ENCODE measurements at places on chromosomes 11 and 22. TPM values are rescaled to one million over a fixed set of nuclear protein-coding genes. Genes with fewer than 3 reads are reported as not detected.

Gene ARHGAP32
- total RNA-seq, result 11.7 TPM

Gene UBQLNL
- 0.23 TPM for total RNA-seq

Gene RAB39A
- not detected for total RNA-seq

Gene ACRV1
- not detected for total RNA-seq

Gene SLC17A6
- total RNA-seq, result not detected

Gene HBB
- not detected for total RNA-seq

Gene UCP3
- 0.65 TPM for total RNA-seq

Gene MUC2
- total RNA-seq, result not detected

Gene NKAPD1
- total RNA-seq, result 16.1 TPM

Gene ELMOD1
- 1.1 TPM for total RNA-seq

Gene CNIH2
- 0.86 TPM for total RNA-seq

Gene BAIAP2L2
- total RNA-seq, result 0.39 TPM

Gene ZBED4
- 10.7 TPM for total RNA-seq

Gene SLC22A6
- not detected for total RNA-seq

Gene OR4P4
- total RNA-seq, result not detected

Gene HEPHL1
- not detected for total RNA-seq

Gene PATE4
- not detected for total RNA-seq

Gene PHOX2A
- not detected for total RNA-seq

Gene RCE1
- 14.9 TPM for total RNA-seq

Gene TCN1
- total RNA-seq, result not detected

Gene KCNE3
- total RNA-seq, result 2.6 TPM

Gene ABCG4
- 0.40 TPM for total RNA-seq

Gene RASD2
- 0.65 TPM for total RNA-seq

Gene ASRGL1
- total RNA-seq, result 0.59 TPM

Gene SLC25A17
- total RNA-seq, result 13.9 TPM

Gene TEX12
- 0.20 TPM for total RNA-seq

Gene HORMAD2
- total RNA-seq, result not detected

Gene ENTHD1
- not detected for total RNA-seq

Gene MUC6
- not detected for total RNA-seq

Gene MEI1
- 0.26 TPM for total RNA-seq

Data from smooth muscle cell of the pulmonary artery (primary cell).